ENCODE measurements at places on chromosomes 11 and 22.

- no peak for DNase-seq
Measured at GRCh38 chr11:8038811-8039529, 42.0 kb upstream of the TUB start.

GRCh38 chr11:86632499-86633269 is 39.7 kb downstream of the ME3 start:
- DNase-seq, result no peak

- no peak for DNase-seq
Measured at GRCh38 chr11:122341477-122341876, 225.5 kb upstream of the BLID start.

DNA sequence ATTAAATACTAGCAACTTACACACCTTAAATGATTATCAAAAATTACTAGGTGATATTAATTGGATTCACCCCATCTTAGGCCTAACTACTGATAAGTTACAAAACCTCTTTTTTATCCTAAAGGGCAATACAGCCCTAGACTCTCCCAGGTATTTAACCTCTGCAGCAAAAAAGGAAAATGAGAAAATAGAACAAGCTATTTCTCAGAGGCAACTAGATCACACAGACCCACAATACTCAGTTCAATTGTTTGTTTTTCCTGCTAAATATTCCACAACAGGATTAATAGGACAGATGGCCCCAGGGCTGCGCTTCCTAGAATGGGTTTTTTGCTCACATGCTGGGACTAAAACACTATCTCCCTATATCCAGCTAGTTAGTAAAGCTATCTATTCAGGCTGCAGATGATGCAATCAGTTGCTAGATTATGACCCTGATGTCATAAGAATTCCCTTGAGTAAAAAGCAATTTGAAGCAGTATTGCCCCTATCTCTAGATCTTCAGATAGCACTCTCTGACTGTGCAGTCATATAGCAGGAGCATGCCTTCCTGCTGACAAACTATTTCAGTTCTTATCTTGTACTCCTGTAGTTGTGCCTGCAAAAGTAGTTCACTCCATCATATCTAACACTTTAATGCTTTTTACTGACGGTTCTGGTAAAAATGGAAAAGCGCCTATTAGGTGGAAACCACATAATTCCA is 1595.5 kb upstream of the TENM4 start:
- no peak for DNase-seq

DNA sequence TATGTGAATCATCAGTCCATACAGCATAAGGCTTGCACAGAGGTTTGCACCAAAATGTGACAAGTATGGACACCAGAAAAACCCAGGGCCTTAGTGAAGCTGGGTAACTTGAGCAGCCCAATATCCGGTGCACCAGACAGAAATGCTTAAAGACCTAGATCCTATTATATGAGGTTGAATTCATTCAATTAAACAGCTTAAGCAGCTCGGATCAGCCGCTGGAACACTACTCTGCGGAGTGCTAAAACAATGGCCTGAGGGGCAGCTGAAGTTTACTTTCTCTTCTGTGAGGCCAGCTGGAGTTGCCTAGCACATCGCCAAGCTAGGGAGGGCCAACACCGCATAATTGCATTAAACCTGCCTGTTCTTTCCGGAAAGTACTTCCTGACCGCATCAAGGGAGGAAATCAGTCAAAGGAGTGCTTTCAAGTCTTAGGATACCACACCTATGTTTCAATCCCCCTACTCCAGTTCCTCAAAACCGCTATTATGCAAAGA is 17.0 kb upstream of the FAM181B start:
- no peak for DNase-seq

DNA sequence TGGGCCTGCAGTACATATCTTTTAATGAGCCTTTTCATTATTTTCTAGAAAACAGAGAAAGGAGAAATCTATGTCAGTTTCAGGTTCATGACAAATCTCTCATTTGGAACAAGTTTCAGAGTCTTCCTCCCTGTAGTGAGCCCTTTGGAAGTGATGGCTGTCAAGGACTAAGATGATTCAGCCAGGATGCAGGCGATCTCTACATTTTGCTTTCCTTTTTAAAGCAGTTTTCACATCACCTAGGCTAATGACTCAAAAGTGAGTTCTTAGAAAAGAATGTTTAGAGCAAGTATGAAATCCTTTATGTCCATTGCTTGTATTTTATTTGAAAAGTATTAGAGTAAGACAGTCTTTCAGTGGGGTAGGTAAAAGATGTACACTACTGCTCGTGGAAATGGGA is 130.1 kb downstream of the TRPC6 start:
- no peak for DNase-seq

DNA sequence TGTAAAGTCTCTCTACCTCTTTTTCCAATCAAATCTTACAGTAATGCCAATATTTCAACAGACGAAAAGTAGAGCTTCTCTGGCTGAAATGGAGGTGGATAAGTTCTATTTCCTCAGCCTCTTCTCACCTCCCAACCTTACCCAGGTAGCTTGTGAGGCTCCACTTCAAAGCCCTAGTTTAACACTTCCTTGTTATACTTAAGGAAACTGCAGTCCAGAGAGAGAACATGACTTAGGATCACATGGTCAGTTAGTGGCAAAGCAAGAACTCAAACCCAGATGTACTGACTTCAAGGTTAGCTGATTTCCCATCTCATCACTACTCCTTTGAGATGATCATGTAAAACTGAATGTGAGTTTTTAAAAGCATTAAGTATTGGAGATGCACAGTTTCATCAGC is 32.5 kb downstream of the PAK1 start:
- no peak for DNase-seq

- DNase-seq, result no peak
Measured at GRCh38 chr11:125299061-125299615, 134.6 kb downstream of the PKNOX2 start.

- DNase-seq, result peak; percentile 49
Measured at GRCh38 chr11:128868841-128869671, 2.0 kb upstream of the KCNJ1 start.

DNA sequence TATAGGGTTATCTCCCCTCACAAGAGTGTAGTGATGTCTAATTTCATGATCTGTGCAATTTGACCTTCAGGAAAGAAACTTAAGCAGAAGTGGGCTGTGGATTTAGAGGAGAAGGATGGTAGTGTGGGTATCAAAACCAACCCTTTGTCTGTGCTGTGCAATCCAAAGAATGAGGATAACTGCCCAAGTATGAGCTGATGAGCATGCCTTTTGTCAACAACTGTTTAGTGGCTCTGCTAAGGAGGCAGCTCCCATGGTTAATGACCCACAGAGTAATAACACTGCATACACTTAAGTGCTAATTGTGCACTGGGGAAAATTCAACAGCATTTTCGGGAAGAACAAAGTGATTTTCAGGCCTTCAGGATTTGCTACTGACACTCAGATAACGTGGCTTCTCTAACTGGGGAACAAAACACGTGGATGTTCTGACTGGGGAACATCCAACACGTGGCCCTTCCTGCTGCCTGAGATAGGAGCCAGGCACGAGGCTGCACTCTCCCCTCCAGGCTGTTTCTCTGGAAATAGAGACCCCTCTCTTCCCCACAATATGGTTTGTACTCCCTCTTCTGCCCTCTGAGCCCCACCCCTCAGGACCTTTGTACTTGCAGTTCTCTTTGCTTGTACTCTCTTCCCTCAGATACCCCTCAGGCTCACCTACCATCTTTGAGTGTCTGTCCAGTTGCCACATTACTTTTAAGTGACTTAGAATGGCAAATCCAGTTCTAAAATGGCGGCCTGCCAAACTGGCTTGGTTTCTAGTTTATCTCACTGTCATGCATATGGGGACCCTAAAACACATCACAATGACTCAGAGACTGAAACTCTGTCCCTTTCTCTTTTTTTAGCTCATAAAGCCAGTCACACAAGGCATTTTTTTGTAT is 234.9 kb upstream of the POU2AF2 start:
- DNase-seq, result no peak

- peak; percentile 36 for DNase-seq
Measured at GRCh38 chr22:46267431-46268279, at the start of gene TTC38. Gene TTC38, plus strand, starts transcription at chr22:46268008. Its CDS starts 32 bp downstream, at chr22:46268040.

DNA sequence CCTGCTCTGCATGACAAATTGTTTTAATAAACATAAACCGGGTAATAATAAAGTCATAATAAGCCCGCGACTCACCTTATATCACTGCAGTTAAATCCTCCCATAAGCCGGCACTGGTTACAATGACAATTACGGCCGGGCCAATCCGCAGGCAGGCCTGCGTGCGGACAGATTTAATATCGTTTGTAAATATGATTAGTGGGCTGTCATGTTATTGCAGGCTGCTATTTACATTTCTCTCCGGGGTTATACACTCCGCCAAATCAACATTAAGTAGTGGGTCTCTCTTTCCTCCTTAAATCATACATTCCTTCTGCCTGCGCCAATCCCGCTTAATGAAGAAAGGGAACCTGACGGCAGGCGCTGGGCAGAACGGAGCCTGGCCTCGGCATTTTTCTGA is 51.8 kb upstream of the LMO1 start:
- DNase-seq, result no peak

- no peak for DNase-seq
Measured at GRCh38 chr22:38631724-38632123, 24.5 kb downstream of the FAM227A start.

GRCh38 chr11:10758957-10759356 is 7.9 kb downstream of the CTR9 start:
- no peak for DNase-seq
